ENCODE measurements at places on chromosomes 1 and 21.

- no peak for DNase-seq
Measured at GRCh38 chr21:46150491-46151121, 4.8 kb downstream of the FTCD start.

DNA sequence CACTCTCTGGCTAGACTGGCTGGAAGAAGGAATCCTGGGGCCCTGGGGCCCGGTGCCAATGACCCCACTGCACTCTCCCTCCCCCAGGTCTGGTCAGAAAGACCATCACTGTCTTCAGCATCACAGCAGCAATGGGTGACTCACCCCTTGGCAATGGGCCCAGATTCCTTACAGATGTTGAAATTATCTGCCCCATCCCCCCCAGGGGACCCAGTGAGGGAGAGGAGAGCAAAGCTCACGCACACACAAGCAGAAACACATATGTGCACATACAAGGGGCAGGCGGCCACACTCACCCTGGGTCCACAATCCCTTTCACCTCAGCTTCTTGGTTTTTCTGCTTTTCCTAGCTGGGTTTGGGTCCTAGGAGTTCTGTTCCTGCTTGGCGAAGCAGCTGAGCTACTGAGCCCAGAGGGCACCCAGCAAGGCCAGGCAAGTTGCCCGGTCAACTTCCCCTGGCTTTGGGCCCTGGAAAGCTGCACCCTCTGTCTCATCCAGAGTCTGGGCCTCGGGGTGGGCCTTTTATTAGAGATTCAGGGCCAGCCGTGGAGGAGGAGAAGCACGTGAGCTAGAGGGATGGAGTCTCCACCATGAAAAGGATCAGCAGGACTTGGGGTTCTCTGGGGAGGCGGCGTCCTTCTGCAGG is 2.6 kb downstream of the COL16A1 start:
- DNase-seq, result peak; percentile 57

- no peak for DNase-seq
Measured at GRCh38 chr1:187617776-187618175, 789.0 kb downstream of the PLA2G4A start.

- peak; percentile 97 for DNase-seq
Measured at GRCh38 chr21:16194095-16194787, 464.5 kb downstream of the USP25 start.

- DNase-seq, result no peak
Measured at GRCh38 chr1:74429580-74429979, 82.8 kb downstream of the LRRC53 start.

GRCh38 chr1:14602136-14602535 is 3.7 kb downstream of the KAZN start:
- no peak for DNase-seq

- DNase-seq, result no peak
Measured at GRCh38 chr1:27446496-27447020, 43.4 kb downstream of the WASF2 start.

DNA sequence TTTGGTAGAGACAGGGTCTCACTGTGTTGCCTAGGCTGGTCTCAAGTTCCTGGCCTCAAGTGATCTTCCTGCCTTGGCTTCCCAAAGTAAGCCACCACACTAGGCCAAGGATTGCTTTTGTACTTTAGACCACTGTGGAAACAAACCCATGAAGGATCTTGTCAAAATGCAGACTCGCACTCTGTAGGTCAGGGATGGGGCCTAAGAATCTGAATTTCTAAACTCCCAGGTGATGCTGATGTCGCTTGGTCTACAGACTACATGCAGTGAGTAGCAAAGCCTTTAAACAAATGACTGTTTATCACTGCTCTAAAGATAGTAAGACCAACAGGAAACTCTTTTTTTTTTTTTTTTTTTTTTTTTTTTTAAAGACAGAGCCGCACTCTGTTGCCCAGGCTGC is 54.1 kb upstream of the MUTYH start:
- no peak for DNase-seq

DNA sequence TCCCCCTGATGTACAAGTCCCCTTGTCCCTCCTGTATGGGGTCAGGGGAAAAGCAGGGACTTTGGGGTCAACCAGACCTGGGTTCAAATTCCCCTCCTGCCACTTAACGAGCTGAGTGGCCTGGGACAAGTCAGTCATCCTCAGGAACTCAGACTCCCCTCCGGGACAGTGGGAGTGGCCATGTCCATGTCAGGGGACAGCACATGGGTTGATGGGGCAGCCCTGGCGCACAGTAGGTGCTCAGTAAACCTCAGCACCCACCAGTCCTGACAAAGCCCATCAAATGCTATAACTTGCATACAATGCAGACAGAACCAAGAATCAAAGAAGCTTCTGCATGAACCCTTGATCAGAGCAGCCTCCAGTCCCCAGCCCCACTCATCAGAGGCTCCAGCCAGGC is 30.0 kb downstream of the MATN1 start:
- no peak for DNase-seq

GRCh38 chr1:176164014-176164678 is 42.9 kb downstream of the COP1 start:
- DNase-seq, result no peak

- no peak for DNase-seq
Measured at GRCh38 chr1:210123383-210123782, 109.2 kb upstream of the SERTAD4 start.

DNA sequence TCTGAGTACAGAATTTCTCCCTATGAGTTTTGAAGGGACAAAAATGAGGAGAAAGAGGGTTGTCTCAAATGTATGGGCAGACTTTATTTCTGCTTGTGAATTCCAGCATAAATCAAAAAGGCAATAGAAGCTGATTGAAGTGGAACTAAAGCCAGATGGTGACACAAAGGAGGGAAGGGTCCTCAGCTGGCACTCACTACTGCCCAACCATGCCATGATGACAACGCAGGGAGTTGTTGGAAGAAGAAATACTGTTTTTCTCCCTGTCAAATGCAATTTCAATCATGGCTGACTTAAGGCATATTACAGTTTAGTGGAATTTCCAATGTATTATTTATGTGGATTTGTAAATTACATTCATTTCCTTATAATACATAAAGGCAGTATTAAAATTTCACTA is 805.8 kb downstream of the ADGRL2 start:
- no peak for DNase-seq

DNA sequence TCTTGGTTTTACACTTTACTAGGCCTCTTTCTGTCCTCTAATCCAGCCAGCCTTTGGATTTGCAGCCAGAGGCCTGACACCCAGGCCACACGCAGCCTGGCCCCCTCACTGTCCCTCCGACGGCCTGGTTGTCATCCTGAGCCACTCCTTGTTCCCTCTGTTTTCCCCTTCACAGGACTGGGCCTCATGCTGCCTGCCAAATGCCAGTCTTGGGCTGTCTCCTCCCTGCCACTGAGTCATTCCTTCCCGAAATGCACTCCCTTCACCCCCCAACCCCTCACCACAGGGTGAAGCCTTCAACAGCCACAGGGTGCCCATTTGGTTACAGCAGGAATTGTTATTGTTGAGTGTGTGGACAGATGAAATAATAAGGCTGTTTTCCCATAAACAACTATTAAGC is 21.3 kb downstream of the ACOT11 start:
- no peak for DNase-seq

DNA sequence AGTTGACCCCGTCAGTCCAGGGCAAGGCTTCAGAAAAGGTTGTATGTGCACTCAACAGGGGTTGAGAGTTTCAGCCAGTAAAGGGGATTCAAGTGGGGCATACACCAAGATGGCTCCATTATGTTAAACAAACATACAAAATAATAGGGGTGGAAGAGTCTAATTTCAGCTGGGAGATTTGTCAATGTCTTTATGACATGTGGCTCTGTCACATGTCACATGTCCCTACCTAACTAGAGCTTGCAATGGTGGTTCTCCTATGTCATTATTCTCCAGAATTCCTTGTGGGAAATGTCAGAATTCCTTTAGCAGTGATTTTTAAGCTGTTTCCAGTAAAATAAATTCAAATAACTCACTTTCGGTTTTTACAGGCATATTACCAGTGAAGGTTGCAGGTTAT is 392.0 kb upstream of the ADGRL4 start:
- DNase-seq, result no peak

GRCh38 chr21:42627527-42628289 is 25.7 kb upstream of the PDE9A start:
- no peak for DNase-seq

DNA sequence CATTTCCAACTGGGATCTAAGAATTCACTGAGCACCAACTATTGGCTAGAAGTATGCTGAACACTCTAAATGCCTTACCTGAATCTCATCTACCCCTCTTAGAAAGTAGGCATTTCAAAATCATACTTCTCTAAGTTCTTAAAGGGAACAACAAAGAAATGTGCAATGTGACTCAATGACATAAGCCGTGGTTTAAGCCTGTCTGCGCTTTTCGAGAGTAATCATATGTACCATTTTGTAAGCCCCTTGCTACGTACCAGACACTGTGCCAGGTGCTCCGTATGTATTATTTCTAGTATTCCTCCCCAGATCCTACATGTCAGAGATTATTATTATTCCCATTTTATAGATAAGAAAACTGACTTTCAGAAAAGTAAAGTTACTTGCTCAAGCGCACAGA is 454.2 kb downstream of the SETD4 start:
- no peak for DNase-seq

DNA sequence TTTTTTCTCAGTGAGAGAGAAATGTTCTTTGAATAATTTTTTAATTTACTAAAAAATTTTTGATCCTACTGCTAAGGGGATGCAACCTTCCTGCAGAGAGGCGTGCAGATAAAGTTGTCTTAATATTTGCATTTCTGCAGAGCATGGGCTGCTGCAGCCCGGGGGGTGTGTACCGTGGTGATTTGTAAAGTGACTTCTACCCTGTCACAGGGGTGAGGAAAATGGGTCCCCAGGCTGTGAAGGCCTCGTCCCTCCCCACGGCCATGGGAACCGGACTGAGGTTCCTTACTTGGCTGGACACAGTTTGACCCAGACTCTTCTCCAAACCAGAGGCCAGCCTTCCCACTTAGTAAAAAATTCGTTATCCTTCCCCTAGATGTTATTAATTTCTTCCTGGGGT is 9.5 kb upstream of the C1orf174 start:
- DNase-seq, result no peak

DNA sequence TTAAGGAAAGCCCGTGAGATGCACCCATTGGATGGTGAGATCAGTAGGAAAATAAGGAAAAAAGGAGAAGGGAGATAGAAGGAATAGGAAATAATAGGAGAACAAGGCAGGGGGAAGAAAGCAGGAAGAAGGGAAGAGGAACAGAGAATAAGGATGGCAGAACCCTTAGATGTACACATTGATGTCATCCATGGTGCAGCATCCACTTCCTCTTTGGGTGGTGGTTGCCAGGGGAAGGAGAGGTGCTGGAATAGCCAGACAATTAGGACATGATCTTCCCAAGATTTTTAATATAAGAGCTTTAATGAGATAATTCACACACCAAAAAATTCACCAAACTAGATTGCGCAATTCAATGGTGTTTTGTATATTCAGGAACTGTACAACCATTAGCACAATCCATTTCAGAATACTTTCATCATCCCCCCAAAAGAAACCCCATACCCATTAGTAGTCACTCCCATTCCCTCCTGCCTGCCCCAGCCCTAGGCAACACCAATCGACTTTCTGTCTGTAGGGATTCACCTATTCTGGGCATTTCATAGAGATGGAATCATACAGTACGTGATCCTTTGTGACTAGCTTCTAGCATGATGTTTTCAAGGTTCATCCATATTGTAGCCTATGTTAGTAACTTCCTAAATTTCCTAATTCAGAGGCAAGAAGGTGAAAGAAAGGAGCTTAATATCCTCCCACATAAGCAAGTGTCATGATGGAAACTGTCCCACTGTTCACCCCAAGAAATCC is 121.4 kb downstream of the PLXNA2 start:
- no peak for DNase-seq

GRCh38 chr1:30785714-30786113 is 28.1 kb upstream of the LAPTM5 start:
- DNase-seq, result no peak

DNA sequence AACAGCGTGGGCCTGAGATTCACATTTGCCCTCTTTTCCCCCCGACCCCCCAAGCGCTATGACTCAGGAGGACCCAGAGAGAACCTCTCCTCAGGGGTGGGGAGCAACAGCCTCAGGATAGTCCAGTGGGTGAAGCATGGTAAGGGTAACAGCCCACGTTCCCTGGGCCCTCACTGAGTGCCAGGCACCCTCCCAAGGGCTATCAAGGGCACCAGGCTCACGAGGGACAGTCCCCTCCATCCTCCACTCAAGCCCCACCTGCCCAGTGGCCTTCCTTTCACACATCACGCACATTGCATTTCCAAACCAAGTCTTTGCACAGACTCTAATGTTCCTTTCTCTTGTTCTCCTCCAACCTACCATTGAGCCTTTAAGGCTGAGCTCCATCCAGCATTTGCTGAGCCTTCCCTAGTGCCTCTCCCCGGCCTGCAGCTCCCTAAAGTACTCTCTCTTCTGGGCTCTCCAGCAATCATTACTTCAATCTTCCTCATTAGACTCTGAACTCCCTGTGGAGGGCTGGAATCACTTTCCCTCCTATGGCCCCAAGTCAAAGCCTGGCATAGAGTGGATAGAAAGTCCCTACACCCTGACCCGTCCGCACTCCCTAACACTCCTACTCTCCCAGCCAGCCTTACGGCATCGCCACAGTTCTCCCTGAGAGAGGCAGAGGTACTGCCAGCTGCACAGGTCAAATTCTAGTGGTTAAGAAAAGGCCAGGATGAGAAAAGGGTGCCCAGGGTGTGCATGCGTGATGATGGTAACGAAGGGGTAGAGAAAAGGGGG is 1.0 kb downstream of the AKR7A2 start:
- peak; percentile 23 for DNase-seq

DNA sequence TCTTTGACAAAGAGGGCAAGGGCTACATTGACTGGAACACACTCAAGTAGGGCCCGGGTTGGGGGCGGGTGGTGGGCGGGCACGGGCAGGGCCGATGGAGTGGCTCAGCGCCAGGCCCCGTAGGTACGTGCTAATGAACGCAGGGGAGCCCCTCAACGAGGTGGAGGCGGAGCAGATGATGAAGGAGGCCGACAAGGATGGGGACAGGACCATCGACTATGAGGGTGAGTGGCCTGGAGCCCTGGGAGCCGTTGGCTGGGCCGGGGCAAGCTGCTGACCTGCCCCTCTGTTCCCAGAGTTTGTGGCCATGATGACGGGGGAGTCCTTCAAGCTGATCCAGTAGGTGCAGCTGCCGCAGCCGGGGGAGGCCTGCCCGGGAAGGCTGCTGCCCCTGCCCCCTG is 1.8 kb downstream of the CALML6 start:
- DNase-seq, result no peak

GRCh38 chr1:206590025-206590758 is 22.1 kb downstream of the EIF2D start:
- DNase-seq, result no peak

- no peak for DNase-seq
Measured at GRCh38 chr21:44917446-44918106, 3.1 kb downstream of the ITGB2 start.

GRCh38 chr1:200154069-200154767 is 126.7 kb downstream of the NR5A2 start:
- DNase-seq, result peak; percentile 98

DNA sequence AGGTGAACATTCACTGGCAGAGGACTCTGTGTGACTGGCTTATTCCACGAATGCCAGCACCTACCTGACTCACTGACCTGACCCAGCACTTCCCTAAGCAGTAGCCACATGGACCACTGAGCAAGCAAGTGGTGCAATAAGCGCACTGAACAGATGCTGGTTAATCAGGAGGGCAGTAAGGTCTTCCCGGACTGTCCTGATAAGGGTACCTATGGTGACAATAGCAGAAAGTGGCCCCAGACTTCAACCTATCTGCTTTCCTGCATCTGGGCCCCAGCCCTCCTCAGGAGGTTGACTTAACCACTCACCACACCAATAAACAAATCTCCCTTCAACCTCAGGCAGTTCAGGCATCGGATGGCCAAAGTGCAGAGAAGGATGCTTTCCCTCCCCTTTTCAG is 65.7 kb downstream of the SETD4 start:
- DNase-seq, result no peak

Measured in KBM-7 (cell line).